ENCODE measurements at places on chromosomes 3 and 15.

DNA sequence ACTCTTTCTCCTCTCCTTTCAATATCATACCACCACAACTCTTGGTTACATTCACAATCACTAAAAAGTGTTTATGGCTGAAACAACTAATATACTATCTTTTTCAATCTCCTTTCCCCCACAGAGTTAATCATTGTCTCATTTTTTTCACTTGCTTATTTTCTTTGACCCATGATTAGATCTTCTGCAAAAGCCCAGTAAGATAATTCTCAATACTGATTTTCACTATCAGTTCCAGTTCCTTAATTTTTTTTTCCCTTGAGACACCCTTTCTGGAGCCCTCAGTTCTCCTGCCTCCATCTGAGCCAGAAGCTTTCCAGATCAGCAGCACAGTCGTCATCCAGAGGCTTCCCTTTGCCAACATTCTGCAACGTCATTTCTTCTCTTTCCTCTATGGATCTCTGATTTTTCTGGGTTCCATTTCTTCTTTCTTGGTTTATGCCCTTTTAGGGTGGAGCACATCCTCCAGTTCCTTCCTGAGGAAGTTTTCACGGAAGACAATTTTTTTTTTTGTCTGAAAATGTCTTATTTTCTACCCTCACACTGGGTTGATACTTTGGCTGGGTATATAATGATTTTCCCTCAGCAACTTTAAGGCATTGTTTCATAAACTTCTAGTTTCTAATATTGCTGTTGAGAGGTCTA lies 88.7 kb upstream of the C15orf39 start:
- DNase-seq = no peak

DNA sequence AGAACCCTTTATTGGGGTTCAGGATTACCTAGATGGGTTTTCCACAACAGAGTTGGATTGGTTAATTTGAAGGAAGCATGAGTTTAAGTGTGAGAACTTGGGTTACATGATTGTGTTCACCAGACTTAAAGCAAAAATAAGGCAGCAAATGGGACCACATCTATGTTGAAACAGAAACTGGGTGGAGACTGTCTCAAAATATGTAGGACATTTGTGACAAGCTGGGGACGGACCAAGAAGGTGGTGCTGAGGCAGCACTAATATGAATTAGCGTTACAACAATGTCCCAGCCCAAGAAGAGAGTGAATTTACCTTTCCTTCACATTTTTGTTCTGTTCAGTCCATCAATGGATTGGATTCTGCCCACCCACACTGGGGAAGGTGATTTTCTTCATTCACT lies 866 bp upstream of the AADACL2 start:
- no peak for DNase-seq

DNA sequence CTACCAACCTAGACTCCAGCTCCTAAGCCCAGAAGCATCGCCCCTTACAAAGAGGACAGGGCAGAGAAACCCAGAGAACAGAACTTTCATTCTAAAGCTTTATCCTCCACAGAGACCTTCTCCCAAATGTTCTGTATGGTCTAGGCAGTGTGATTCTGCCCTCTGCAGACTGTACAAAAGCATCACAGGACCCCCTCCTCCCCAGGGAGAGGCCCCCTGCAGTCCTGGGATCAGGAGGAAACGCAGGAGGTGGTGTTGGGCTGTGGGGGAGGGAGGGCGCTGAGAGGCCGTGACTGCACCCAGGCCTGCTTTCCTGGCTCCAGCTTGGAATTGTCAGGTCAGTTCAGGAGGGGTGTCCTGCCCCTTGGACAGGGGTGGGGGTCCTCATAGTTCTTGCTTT lies 101.3 kb downstream of the DGKG start:
- no peak for DNase-seq

GRCh38 chr3:113628788-113629187 lies 67.7 kb downstream of the USF3 start:
- no peak for DNase-seq

- no peak for DNase-seq
Measured at GRCh38 chr3:61172684-61173083, 78.6 kb downstream of the FHIT start.

GRCh38 chr15:67781061-67781460 lies 44.2 kb upstream of the SKOR1 start:
- no peak for DNase-seq

DNA sequence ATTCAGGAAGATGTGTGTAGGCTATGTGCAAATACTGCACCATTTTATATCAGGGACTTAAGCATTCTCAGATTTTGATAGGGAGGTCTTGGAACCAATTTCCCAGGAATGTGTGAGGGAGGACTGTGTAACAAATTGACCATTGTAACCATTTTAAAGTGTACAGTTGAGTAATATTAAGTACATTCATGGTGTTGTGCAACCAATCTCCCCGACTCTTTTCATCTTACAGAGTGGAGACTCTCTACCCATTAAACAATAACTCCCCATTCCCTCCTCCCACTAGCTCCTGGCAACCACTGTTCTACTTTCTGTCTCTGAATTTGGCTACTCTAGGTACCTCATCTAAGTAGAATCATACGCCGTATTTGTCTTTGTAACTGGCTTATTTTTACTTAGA lies 5.1 kb downstream of the RCN2 start:
- no peak for DNase-seq

DNA sequence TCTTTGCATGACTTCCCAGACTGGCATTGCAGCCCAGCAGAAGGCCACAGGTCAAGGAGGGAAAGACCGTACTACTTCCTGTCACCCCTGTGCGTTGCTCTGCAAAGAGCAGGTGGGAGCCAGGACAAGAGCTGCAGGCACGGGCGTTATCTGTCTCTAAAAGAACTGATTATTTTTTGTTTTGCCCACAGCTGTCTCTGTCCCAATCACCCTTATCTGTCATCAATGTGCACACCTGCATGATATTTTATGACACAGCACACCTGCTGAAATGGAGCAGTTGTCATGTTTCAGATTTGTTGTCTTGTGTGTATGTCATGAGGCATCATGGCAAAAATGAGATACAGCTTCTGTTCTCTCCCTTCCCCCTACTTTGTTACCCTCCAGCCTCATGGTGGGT lies 58.8 kb downstream of the SLCO3A1 start:
- no peak for DNase-seq

GRCh38 chr15:86942285-86942684 lies 862.6 kb downstream of the AGBL1 start:
- DNase-seq = no peak

GRCh38 chr3:26515351-26515750 lies 107.2 kb upstream of the LRRC3B start:
- no peak for DNase-seq

DNA sequence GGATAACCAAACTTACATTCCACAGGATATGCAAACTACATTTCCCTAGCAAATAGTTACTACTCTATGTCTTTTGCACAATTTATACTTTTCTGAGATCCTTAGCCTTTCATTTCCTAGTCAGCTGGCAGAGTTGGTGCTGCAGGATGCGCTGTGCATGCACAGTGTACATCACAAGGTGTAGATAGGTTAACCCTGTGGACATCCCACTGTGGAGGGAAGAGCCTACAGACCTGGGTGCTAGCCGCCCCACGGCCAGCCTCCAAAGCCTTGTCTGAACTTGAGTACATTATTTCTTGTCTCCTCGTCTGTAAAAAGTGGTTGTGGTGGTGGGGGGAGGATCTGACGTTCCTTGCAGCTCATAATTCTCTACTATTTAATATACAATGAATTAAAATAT lies 3.5 kb downstream of the TNFSF10 start:
- DNase-seq = no peak

DNA sequence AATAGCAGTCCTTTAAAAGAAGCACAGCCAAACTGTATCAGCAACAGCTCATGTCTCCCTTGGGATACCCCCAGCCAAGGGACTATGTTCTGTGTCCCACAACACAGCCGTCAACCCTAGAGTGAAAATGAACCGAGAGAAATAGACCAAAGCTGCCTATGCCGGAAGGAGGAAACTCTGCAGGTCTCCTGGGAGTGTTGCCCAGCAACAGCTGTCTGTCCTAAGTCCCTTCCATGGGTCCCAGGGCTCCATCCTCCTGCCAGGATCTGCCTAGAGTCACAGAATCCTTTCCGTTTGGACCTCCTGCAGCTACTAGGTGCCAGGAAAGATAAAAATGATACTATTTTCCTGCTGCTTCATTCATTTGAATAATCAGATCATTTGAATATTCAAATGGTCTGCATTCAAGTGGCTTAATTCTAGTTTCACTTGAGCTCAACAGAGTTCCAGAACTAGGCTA lies 53.1 kb downstream of the TRANK1 start:
- DNase-seq = no peak

DNA sequence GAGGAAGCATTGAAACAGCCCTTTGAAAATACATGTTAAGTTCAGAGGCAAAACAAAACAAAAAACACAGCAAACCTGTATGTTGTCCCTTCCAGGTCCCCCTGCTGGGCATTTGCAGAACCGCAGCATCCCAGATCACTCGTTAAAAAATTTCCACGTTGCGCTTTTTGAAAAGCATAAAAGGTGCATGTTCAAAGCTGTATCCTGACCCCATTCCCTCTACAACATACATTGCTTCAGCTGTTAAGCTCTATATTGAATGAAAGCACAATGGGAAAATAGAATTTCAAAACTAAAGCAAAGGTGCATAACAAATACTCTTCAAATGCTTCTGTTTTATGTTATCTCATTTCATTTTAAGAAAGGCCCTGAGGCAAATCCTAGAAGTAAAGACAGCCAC lies 328.3 kb downstream of the THSD4 start:
- DNase-seq = peak; percentile 41

DNA sequence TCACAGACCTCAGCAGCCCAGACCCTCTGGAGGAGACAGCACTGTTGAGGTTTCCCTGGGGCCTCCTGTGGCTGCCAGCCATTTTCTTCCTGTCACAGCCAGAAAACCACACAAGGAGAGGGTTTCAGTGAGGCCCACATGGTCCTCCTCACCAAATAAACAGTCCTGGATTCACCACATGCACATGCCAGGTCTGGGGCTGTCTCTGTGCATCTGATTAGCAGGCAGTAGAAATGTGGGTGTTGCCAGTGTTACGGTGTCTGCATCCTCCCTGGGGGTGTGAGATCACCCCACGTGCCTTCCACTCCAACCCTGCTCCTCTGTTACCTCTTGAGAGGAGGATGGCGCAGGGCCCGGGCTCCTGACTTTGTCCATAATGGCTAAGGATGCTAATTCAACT lies 140.4 kb downstream of the CHDH start:
- DNase-seq = no peak

All from activated T-cell treated with anti-CD3 and anti-CD28 coated beads, Interleukin-2, amount 50 U/mL, for 72 hours (primary cell).